ENCODE measurements at places on chromosomes 12 and 14. TPM values are rescaled to one million over a fixed set of nuclear protein-coding genes. Genes with fewer than 3 reads are reported as not detected.

The USP5 gene
- 35.9 TPM for total RNA-seq

DNA sequence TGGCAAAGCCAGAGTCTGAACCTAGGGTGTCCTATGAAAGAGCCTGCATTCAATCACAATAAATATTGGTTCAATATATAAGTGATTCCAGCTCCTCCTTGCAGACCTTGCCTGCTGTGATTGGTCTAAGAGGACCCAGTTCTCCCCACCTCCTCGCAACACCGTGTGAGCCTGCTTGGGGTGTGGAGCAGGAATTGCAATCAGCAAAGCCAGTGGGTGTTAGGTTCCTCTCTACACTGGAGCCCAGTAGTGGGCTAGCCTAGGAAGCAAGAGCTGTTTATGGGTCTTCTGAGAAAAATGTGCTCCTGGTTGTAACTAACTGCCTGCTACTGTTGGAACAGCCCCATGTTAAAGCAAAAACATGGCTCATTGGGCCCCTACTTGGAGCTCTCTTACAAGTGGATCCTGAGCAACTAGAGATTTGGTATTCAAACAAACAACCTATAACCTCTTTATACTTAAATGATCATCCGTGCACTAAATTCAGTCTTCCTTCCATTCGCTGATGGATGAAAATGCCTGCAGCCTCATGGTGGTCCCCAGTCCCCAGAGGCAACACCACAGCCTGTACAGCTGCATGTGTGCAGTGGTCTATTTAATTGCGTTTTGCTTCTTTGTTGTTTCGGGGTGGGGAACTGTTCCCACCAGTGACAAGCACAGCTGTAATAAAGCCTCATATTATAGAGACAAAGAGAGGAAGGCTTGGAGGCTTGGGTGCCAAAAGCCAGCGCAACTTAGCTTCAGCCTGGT lies 3.7 kb upstream of the SELPLG start:
- no peak for DNase-seq
- H3K27ac ChIP-seq, result peak overlapping the region; percentile 65
- no peak overlapping the region for H3K4me3 ChIP-seq
- no peaks in the 10 kb centered on the region for H3K36me3 ChIP-seq
- peaks cover 4% of the 10 kb centered on the region for H3K4me1 ChIP-seq

- no peak for DNase-seq
- peaks cover 24% of the 10 kb centered on the region for H3K36me3 ChIP-seq
- H3K4me3 ChIP-seq, result no peak overlapping the region
- peak overlapping the region; percentile 54 for H3K27ac ChIP-seq
These were observed 91.9 kb downstream of the RAD52 start for GRCh38 chr12:857611-858010.

GRCh38 chr12:88360343-88360742 lies 218.2 kb downstream of the TMTC3 start:
- DNase-seq, result no peak
- H3K4me1 ChIP-seq, result peaks cover 7% of the 10 kb centered on the region
- H3K4me3 ChIP-seq, result no peak overlapping the region

DNA sequence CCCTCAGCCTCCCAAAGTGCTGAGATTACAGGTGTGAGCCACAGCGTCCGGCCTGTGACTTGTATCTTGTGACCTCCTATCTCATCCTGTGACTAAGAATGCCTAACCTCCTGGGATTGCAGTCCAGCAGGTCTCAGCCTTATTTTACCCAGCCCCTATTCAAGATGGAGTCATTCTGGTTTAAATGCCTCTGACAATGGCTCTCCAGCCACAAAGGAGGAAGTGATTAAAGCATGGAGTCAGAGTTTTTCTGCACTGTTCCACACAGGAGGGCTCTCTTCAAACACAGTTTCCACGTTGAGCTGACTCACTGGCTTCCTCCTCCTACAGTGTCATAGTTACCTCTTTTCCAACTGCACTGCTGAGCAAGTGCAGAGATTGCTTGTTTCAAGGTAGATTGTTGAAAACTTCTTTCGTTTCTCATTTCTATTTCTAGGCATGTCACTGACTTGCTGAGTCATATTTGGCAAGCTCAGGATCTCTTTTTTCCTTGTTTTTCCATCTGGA lies 383.8 kb downstream of the PCNX1 start:
- H3K4me1 ChIP-seq, result no peaks in the 10 kb centered on the region
- no peaks in the 10 kb centered on the region for H3K27me3 ChIP-seq
- DNase-seq, result peak; percentile 10
- no peak overlapping the region for H3K4me3 ChIP-seq
- no peak overlapping the region for H3K27ac ChIP-seq
- H3K36me3 ChIP-seq, result no peaks in the 10 kb centered on the region

- H3K27me3 ChIP-seq, result no peaks in the 10 kb centered on the region
- H3K4me3 ChIP-seq, result no peak overlapping the region
- H3K27ac ChIP-seq, result no peak overlapping the region
These were observed 238.5 kb downstream of the GPHN start for GRCh38 chr14:66746316-66747006.

The LRIG3 gene
- total RNA-seq, result 108 TPM

- peaks cover 32% of the 10 kb centered on the region for H3K4me1 ChIP-seq
- no peak overlapping the region for H3K4me3 ChIP-seq
- peak overlapping the region; percentile 49 for H3K27ac ChIP-seq
- H3K27me3 ChIP-seq, result no peaks in the 10 kb centered on the region
These were observed 4.6 kb downstream of the NYNRIN start for GRCh38 chr14:24403294-24403998.

GRCh38 chr14:83395321-83395720 lies 1861.7 kb upstream of the SEL1L start:
- H3K27ac ChIP-seq, result no peak overlapping the region
- no peaks in the 10 kb centered on the region for H3K27me3 ChIP-seq
- no peaks in the 10 kb centered on the region for H3K36me3 ChIP-seq
- H3K4me3 ChIP-seq, result no peak overlapping the region
- no peaks in the 10 kb centered on the region for H3K4me1 ChIP-seq

DNA sequence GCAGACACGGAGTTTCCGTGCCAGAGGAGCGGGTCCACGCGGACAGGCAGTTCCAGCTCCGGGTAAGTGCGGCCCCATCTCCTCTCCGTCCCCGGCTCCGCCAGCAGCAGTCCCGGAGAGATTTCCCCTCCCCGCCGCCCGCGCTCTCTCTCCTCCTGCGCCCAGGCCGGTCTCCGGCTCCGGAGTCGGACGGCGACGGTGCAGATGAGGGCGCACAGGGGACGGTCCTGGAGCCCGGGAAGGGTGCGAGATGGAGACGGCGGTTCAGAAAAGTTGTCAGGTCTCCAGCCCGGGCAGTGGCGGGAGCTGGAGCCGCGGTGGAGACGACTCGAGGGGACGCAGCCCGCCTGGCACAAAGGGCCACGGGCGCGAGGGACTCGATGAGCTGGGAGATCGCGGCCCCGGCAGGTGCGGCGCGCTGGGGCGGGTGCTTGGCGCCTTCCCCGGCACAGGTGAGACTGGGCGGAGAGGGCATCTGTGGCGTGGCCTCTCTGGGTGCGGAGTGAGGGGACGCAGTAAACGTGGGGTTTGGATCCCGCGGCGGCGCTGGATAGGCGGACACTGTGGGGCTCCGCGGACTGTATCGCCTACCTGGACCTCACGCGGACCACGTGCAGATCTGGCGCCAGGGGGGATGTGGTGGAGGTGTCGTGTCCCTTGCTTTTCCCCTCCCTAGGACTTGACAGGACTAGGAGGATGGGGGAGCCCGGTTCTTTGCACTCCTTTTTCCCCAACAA lies 1540.3 kb upstream of the TMEM132C start:
- peaks cover 30% of the 10 kb centered on the region for H3K27me3 ChIP-seq
- H3K27ac ChIP-seq, result no peak overlapping the region
- H3K4me1 ChIP-seq, result no peaks in the 10 kb centered on the region

The PHLDA1 gene
- 6.6 TPM for total RNA-seq

DNA sequence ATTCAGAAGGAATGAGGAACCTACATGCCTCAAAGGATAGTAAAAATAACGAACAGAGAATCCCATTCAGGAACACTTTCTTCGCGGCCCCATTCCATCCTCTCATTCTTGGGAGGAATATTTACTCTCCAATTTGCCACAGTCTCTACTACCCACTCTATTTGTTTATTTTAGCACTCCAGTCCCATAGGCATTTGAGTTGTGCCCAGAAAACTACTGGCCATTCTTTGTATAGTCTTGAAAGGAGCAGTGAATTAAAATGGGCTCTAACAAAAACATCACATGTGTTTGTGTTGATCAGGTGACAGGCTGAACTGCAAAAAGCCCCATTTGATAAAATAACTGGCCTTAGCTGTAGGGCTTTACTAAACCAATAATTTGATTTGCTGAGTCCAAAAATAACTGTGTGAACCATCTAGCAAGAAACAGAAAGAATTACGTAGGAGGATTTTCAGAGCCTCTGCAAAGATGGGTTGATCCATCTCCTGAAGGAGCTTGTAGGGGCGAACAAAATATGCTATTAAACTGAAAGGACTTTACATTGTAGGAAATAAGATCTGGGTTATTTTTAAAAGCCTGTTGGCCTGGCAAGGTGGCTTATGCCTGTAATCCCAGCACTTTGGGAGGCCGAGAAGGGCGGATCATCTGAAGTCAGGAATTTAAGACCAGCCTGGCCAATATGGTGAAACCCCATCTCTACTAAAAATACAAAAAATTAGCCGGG lies 142.3 kb upstream of the CPNE8 start:
- no peak overlapping the region for H3K4me3 ChIP-seq
- DNase-seq, result no peak
- no peaks in the 10 kb centered on the region for H3K4me1 ChIP-seq
- H3K27ac ChIP-seq, result no peak overlapping the region
- no peaks in the 10 kb centered on the region for H3K27me3 ChIP-seq
- no peaks in the 10 kb centered on the region for H3K36me3 ChIP-seq

DNA sequence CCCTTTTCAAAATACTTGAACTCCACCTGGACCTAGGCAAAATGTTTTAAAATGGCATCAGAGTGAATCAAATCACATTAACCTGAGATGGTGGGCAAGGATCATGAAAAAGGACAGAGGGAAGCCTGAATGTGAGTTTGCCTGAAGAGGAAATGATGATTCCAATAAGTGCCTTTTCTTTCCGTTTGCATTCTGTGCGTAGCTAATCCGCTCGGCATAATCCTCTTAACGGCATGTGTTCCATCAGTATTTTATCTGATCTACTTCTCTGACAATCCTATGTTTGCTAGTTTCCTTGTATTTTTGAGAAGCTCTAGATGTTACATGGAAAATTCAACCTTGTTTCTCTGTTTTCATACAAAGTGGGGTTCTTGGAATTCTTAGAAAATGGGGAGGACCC lies 354.6 kb downstream of the NRXN3 start:
- no peaks in the 10 kb centered on the region for H3K4me1 ChIP-seq
- no peak for DNase-seq
- H3K4me3 ChIP-seq, result no peak overlapping the region
- H3K36me3 ChIP-seq, result no peaks in the 10 kb centered on the region
- no peak overlapping the region for H3K27ac ChIP-seq

GRCh38 chr12:52872644-52873389 lies 24.0 kb upstream of the KRT78 start:
- H3K4me1 ChIP-seq, result peaks cover 52% of the 10 kb centered on the region
- no peaks in the 10 kb centered on the region for H3K36me3 ChIP-seq
- DNase-seq, result peak; percentile 73

- DNase-seq, result no peak
- H3K27me3 ChIP-seq, result no peaks in the 10 kb centered on the region
- H3K27ac ChIP-seq, result no peak overlapping the region
- no peaks in the 10 kb centered on the region for H3K36me3 ChIP-seq
These were observed 9.7 kb upstream of the HCAR1 start for GRCh38 chr12:122740351-122740750.

DNA sequence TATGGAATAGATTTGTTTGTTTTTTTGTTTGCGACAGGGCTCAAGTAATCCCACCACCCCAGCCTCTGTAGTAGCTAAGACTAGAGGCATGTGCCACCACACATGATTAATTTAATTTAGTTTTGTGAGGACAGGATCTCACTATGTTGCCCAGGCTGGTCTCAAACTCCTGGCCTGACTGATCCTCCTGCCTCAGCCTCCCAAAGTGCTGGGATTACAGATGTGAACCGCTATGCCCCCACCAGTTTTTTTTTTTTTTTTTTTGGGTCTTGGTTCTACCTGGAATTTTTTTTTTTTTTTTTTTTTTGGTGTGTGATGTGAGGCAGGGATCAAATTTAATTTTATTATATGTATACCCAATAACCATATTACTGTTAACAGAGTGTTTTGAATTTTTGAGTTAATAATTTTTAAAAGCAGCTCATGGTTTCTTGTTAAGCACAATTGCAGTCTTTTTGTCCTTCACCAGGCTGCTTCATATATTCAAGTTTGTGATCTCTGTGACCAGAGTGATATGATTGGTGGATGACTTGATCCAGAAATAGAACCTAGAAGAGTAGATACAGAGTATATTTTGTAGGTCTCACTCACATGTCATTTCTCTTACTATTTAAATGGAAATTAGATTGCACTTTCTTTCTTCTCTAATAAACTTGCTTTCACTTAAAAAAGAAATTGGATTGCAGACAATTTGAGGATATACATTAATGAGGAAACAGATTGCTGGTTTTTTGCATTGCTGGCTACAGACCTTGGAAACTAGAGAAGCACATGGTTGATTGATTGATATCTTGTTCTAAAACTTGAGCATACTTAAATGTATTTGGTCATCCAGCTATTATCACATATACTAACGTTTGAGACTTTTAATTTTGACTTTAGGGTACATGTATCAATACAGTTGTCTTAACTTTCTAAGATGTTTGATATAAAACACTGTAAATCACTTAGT lies 13.2 kb downstream of the ADIPOR2 start:
- H3K36me3 ChIP-seq, result no peaks in the 10 kb centered on the region
- peaks cover 53% of the 10 kb centered on the region for H3K4me1 ChIP-seq
- H3K4me3 ChIP-seq, result no peak overlapping the region
- DNase-seq, result no peak
- no peak overlapping the region for H3K27ac ChIP-seq
- no peaks in the 10 kb centered on the region for H3K27me3 ChIP-seq

- no peaks in the 10 kb centered on the region for H3K27me3 ChIP-seq
- no peaks in the 10 kb centered on the region for H3K4me1 ChIP-seq
- no peaks in the 10 kb centered on the region for H3K36me3 ChIP-seq
- no peak overlapping the region for H3K27ac ChIP-seq
- no peak for DNase-seq
These were observed 491.2 kb downstream of the PCNX1 start for GRCh38 chr14:71398450-71398849.

The ZBTB25 gene
- 10.2 TPM for total RNA-seq

DNA sequence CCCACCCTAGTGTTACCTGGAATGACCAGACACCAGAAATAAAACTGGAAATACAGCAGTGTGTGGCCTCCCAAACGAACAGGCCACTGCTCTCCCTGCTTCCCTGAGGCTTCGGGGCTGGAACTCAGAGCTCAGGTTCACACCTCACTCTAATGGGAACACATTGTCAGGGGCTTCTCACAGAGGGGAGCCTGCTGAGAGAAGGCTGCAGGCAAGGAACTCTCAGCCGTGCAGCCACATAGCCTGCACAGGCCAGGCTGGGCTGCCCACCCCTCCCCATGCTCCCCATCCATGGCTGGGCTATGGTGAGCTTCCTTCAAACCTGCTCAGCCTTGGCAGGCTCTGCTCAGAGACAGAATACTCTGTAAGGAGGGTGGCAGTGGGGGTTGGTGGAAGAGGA lies 302.5 kb downstream of the EMP1 start:
- no peak overlapping the region for H3K27ac ChIP-seq
- no peaks in the 10 kb centered on the region for H3K4me1 ChIP-seq
- H3K27me3 ChIP-seq, result no peaks in the 10 kb centered on the region
- H3K36me3 ChIP-seq, result no peaks in the 10 kb centered on the region
- no peak overlapping the region for H3K4me3 ChIP-seq
- DNase-seq, result no peak

The GLIPR1 gene
- total RNA-seq, result 3.4 TPM

The DACT1 gene
- 2.3 TPM for total RNA-seq

GRCh38 chr12:85825746-85826145 lies 10.5 kb downstream of the RASSF9 start:
- H3K36me3 ChIP-seq, result no peaks in the 10 kb centered on the region
- no peak overlapping the region for H3K27ac ChIP-seq
- H3K4me3 ChIP-seq, result no peak overlapping the region
- no peaks in the 10 kb centered on the region for H3K4me1 ChIP-seq
- no peaks in the 10 kb centered on the region for H3K27me3 ChIP-seq
- no peak for DNase-seq

Measured in transverse colon (tissue), 4 donors.